PC-3 (cell line): ENCODE measurements at places on chromosomes 7 and 10.

GRCh38 chr10:13706604-13707003 is 119.8 kb downstream of the PRPF18 start:
- DNase-seq = no peak

DNA sequence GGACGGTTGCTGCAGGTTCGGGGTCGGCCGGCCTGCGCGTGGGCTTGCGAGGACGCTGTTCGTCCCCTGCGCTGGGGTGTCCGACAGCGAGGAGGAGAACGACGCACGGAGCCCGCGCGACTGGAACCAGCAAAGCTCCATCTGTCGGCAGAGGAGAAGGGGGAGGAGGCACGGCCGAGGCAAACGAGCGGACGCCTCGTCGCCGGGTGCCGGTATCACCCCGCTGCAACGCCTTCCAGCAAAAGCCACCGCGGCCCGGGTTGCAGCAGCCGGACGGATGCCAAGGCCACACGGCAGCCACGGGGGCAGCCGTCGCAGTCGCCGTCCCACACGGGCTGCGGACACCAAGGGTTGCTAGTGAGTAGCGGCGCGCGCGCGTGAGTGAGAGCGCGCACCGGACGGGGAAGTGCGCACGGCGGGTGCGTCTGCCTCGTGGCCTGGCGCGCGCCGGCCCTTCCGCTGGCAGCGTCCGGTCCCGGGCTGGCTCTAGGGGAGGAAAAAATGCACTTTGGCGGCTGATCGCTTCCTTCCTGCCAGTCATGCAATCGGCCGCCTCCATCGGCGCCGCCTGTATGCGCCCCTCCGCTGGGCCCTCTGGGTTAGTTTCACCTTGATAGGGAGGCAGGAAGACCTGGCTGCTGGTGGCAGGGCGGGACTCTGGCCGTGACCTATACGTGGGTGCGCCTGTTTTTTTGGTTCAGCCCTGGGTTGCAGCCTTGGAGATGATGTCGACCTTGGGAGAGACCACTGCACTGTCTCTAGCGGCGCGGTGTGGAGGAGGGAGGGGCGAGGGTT is 434 bp downstream of the STAMBPL1 start:
- peak; percentile 79 for DNase-seq

DNA sequence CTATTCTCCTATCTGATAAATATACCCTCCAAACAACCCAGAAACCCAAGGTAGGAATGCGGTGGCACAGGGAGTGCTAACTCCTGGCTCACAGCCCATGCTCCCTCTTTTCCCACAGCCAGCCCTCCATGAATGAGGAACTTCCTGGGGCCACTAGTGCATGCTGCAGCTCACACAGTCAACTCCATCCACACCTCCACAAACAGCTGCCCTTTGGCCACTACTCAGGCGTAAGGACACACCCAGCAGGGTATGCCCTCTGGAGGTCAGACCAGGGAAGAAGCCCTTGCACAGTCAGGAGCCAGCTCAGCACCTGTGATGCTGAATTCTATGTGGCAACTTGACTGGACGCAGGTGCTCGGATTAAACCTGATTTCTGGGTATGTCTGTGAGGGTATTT is 85.2 kb upstream of the PIK3CG start:
- DNase-seq = peak; percentile 40

DNA sequence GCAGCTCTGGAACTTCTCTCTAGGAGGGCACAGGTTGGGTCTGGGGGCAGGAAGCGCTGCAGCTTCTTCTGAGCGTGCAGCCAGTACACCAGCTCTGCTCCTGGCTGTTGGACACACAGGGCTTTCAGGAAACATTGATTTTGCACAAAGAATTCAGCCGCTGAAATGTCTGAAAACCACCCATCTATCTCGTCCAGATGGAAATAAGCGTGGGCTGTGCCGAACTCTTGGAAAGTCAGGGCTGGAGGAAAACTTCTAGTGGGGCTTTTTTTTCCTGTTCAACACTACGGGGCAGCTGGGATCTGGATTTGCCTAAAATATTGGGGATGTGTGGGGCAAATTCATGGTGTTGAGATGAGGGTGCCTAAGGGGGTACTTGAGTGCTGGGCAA is 31.2 kb downstream of the PALD1 start:
- no peak for DNase-seq

DNA sequence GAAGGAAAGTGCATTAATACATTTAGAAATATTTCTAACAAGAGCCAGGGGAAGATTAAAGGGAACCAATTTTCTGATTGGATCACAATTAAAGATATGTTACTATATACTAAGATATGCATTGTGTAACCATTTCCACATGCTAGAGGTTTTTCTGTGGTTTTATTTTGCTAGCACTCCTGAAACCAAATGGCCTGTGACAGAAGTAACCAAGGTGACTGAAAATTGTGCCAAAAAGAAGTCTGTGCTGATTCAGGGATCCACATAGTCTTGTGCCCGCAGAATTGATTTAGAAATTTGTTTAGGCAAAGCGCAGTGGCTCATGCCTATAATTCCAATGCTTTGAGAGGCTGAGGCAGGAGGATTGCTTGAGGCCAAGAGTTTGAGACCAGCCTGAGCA is 1.8 kb downstream of the CC2D2B start:
- DNase-seq = no peak

DNA sequence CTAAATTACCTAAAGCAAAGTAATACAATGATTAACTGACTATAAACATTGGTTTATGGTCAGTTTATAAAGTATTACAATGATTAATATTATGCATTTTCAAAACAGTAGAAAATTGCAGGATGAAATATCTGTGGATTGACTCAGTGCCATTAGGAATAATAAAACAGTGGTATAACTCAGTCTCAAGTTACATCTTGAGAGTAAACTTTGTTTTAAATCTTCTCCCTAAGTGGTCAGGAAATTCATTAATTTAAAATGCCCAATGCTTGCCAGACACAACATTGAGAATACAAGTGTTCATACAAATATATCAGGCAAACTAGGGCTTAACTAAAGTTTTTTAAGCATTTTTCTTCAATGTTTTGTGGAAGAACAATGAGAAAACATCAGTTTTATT is 257.8 kb downstream of the ETV1 start:
- DNase-seq = peak; percentile 26

DNA sequence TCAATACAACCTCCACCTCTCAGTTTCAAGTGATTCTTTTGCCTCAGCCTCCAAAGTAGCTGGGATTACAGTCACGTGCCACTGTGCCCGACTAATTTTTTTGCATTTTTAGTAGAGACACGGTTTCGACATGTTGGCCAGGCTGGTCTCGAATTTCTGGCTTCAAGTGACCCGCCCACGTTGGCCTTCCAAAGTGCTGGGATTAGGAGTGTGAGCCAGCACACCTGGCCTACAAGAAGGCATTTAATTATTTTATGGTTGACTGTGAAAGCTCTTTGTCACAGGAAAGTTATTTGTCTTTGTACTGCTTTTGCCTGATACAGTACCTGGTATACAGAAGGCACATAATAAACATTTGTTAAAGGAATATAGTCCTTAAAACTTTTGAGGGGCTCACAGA is 12.9 kb downstream of the MYOZ1 start:
- no peak for DNase-seq

- no peak for DNase-seq
Observed at GRCh38 chr10:91144961-91145360, 75.5 kb upstream of the PCGF5 start.

- peak; percentile 17 for DNase-seq
Observed at GRCh38 chr7:3162289-3162688, 118.6 kb upstream of the CARD11 start.

GRCh38 chr7:151491859-151492258 is 27.8 kb downstream of the RHEB start:
- peak; percentile 86 for DNase-seq

- no peak for DNase-seq
Observed at GRCh38 chr7:157479326-157479725, 142.5 kb downstream of the DNAJB6 start.

GRCh38 chr10:50415292-50415691 is 164.0 kb upstream of the ASAH2 start:
- no peak for DNase-seq

- DNase-seq = no peak
Observed at GRCh38 chr7:155265961-155266360, 31.7 kb upstream of the INSIG1 start.

DNA sequence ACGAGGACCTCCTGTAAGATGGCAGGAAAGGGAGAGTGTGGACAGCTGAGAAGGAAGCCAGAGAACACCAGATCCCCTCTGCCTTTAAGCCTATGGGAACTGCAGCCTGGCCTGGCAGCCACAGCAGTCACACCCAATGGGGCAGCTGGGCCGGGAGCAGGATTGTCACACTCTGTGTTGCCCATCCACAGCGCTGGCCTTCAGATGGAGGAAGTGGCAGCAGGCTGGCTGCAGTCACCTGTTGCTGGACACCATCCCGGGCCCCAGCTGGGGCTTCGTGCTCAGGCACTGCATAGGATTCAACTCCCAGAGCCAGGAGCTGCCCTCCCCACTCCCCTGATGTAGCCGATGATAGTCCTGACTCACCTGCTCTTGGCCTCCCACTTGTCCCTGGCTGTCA is 114.4 kb downstream of the COL13A1 start:
- peak; percentile 28 for DNase-seq

- DNase-seq = no peak
Observed at GRCh38 chr10:29135337-29135736, 153.5 kb upstream of the LYZL1 start.

- no peak for DNase-seq
Observed at GRCh38 chr10:10530313-10530712, 487.4 kb upstream of the CELF2 start.

DNA sequence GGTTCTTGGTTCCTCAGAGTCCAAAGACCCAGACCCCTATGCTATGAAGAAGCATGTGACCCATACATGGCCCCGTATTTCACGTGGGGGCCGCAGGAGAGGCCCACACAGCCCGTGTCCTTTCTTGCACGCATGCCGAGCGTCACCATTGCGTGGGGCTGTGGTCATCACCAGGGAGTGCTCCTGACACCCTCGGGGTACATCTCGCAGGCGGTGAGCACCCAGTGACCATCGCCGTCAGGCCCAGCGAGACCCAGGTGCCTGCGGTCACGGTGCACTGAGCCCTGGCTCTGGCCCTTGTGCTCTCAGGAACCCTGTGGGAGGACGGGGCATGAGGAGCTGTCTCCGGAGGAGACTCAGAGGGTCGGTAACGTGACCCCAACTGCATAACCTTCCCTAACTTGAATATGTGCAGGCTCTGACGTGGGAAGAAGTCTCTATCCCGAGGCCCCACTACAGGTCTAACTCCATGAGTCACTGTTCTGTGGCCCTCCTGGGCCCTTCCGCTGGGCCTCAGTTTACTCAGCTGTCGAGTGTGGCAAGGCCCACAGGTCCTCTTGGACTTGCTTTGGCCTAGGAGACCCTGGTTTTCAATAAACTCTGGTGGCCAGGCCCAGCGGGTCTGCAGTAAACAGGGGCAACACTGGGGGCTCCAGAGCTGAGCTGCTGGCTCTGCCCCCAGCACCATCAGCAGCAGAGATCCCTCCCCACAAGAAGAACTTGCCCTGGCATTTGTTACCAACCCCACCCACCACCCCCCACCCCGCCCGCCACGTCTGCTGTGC is 503.9 kb downstream of the PTPRN2 start:
- DNase-seq = no peak

DNA sequence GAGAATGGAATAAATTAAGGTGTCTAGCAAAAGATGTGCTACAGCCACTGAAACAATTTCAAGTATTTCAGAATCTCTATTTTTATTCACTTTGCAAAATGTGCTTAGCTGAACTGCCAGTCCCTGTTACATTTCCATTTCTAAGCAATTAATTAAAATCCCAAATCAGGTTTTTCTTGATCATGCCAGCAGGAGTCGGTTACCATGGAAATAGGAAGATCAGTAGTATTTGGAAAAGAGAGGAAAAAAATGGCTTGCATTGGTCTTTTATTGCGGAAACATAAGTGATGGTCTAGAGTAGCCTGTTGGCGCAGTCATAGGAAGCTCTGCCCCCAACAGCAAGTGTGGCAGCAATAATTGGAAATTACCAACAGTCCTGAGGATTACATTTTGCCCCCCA is 867.1 kb downstream of the GATA3 start:
- DNase-seq = no peak

- no peak for DNase-seq
Observed at GRCh38 chr10:126997801-126998590, 92.8 kb downstream of the DOCK1 start.

DNA sequence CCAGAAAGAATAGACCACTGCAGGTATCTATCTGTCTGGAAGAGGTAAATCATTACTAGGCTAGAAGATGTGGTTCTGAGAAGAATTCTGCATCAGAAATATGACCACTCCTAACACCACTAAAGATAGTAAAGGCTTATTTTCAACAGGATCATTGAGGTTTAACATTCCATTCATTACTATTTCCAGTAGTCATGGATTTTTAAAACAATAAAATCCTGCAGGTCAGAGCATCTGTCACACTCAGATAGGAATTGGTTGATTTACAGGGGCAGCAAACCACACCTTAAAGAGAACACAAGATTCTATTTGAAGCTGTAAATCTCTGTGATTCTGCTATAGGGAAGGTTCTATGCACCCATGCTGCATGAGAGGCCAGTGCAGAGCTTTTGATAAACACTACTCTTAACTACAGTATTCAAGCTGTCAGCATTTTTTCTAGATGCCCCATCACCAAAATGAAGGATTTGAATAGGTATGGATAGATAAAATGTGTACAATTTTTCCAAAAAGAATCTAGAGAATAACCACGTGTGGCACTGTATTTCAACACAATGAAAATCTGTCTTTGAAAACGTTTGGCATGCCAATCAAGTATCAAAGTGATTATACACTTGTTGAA is 14.6 kb downstream of the LRRC17 start:
- peak; percentile 35 for DNase-seq

- DNase-seq = peak; percentile 95
Observed at GRCh38 chr10:66671562-66671961, 254.3 kb upstream of the LRRTM3 start.

- DNase-seq = no peak
Observed at GRCh38 chr7:115728518-115728917, 302.0 kb downstream of the TFEC start.

DNA sequence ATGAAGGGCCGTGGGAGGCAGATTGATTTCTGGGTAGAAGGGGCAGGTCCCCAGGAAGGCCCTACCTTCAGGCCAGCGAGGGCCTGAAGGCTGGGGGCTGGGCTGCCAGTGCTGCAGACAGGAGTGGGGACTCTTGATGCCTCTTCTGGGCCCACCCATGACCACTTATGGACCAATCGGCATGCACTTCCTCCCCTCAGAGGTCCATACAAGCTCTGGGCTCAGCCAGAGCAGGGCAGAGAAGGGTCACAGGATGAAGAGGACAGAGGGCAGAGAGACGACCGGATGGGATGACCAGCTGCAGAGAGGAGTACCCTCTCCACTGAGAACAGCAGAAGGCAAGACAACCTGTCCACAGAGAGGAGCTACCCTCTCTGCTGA is 120.1 kb downstream of the DYNC2I1 start:
- no peak for DNase-seq

GRCh38 chr7:219581-220150 is 27.3 kb downstream of the FAM20C start:
- DNase-seq = no peak

DNA sequence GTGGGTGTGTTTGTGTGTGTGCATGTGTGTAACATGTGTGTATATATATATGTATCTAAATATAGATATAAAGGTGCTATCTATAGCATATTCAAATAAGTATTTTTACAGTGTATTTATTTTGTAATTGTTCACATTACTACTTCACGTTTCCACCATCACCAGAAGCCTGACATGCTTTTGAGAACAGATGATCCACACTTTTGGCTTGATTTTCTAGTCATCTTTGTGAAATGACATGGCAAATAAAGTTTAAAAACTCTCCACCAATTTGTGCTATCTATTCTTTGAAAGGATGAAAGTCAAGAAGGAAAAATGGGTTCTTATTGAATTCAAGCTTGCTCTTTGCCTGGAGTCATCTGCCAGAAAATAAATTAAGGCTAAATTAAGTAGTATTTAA is 294.0 kb upstream of the AKR1E2 start:
- no peak for DNase-seq
